ENCODE measurements at places on chromosomes 7 and 10.
A peak's percentile ranks its signal among the peaks of the same experiment; 100 is the strongest.

GRCh38 chr7:28672397-28672797, 260.1 kb downstream of the CREB5 start:
- no peak for DNase-seq

DNA sequence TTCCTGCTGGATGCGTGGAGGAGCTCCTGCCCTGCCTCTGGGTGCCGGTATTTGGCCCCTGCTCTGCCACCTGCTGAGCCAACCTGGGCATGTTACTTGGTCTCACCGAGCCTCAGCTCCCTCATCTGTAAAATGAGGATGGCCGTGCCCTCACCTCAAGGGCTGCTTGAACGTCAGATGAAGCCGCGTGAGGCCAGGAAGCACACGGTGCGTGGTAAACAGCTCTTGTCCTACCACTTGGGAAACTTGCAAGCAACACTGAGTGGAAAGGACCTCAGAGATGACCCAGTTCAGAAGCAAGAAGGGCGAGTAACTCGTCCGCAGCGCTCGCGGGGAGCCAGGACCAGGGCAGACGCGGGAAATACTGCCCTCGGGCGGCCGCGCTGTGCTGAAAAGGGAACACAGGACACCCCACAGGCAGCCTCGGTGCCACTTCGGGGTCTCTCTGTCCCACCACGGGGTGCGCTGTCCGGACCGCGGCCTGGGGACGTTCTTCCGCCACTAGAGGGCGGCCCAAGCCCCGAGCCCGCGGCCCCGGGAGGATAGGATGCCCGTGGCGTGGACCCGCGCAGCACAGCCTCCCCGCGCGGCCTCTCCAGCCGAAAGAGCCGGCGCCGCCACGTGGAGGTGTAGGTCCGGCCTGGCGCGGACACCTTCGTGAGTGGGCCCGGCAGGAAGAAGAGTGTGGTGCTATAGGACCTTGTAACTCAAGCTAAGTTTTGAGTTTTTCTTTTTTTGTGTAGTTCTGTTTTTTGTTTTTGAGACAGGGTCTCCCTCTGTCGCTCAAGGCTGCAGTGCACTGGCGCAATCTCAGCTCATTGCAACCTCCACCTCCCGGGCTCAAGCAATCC, 94.1 kb downstream of the PRKAG2 start:
- DNase-seq, result peak; percentile 80

GRCh38 chr10:22500656-22501340, 155.5 kb downstream of the SPAG6 start:
- DNase-seq, result no peak

DNA sequence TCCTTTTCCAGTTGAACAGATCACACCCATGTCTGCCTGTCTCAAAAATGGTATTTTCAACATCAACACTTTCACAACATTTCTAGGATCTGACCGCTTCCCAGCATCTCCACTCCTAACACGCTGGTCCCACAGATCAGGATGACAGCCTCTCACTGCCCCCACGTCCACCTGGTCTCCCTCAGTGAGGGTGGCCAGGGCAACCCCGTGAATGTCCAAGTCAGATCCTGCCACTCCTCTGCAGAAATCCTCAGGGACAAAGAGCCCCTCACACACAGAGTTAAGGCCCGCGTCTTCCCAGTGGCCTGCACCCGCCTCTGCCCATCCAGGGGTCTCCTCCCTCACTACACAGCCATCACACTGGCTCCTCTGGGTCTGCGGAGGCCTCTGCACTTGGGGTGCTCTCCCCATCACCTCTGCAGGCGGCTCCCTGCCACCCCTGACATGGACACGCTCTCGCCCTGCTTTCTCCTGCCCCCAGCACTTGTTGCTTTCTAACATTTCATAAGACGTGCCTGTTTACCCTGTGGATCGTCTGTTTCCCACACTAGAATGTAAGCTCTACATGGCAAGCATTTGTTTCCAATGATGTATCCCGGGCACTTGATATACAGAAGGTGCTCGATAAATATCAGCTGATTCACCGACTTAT, 20.0 kb downstream of the GNA12 start:
- DNase-seq, result no peak

- no peak for DNase-seq
These were observed 20.7 kb upstream of the RAPGEF5 start for GRCh38 chr7:22377703-22378102.

DNA sequence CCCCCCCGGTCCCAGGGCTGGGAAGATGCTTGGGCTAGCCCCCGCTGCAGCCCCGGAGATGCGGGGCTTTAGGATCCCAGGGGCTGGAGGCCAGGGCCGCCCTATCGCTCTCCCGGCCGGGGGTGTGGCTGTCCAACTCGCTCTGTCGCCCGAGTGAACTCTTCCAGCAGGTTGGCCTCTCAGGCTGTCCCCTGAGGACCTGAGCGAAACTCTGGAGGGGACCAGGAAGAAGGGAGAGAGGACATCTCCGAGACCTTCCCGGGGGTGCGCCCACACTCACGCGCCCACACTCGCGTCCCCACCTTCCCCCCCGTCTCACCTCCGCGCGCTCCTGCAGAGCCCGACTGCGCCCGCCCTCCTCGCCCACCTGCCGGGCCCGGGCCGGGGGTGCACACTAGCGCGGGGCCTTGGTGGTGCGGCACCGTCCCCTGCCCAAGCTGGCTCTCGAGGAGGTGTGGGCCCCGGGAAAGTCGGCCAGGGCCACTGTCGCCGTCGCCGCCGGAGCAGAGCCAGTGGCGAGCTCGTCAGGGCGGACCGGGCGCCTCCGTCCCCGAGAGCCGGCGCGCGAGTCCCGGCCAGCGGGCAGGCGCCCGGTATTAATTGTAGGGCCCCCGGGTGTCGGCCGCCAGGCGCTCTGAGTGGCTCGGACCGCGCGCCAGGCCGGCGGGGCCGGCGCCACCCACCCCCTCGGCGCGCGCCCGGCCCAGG, 101.7 kb upstream of the SVIL start:
- DNase-seq, result no peak

DNA sequence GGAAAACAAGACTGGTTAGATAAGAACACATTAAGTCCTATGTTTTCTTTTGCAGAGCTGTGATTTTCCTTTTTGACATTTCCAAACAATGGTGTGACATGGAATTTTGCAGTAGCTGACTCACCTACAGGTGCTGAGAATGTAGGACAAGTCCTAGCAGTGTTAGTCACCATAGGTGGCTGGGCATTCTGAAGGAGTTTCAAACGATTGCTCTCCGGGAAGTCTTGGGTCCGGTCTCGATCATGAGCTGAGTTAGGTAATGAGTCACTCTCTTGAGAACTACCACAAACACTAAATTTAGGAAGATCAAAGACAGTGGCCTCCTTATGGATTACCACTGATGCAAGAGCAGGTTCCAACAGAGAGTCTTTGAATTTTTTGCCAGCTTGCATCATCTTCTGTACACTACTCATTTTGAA, 3.6 kb downstream of the FIGNL1 start:
- DNase-seq, result peak; percentile 81

DNA sequence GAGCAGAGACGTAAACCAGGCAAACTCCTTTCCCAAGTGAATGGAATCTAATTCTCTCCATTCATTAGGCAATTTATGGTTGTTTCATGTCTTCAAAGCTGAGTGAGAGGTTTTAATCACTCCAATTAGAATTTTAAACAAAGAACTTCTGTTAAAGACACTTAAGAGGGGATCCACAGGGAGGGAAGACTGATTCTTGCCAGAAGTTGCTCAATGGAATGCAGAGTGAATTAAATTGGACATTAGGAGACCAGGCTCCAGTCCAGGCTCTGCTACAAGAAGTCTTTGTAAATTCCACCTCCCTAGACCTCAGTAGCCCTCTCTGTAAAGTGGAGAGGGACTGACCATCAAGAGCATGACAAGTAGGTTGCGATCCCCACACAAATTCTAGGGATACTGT, 130.7 kb upstream of the TMEM72 start:
- DNase-seq, result no peak

DNA sequence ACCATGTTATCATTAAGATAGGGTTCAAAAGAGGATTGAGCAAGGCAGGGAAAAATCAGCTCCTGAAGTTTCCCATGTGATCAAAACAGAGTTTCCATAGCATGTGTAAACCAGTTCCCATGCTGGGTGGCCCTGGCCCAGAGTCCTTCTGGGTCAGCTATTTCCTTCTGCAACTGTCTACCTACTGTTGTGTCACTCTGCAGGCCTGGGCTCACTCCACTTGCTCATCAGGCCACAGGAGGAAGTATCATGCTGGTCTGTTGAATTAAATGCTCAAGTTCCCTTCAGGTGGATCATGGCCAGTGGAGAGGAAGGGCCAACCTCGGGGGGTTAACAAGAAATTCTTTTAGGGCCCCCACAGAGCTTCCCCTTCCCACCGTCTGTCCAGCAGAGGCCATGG, 104.7 kb downstream of the GFRA1 start:
- no peak for DNase-seq

DNA sequence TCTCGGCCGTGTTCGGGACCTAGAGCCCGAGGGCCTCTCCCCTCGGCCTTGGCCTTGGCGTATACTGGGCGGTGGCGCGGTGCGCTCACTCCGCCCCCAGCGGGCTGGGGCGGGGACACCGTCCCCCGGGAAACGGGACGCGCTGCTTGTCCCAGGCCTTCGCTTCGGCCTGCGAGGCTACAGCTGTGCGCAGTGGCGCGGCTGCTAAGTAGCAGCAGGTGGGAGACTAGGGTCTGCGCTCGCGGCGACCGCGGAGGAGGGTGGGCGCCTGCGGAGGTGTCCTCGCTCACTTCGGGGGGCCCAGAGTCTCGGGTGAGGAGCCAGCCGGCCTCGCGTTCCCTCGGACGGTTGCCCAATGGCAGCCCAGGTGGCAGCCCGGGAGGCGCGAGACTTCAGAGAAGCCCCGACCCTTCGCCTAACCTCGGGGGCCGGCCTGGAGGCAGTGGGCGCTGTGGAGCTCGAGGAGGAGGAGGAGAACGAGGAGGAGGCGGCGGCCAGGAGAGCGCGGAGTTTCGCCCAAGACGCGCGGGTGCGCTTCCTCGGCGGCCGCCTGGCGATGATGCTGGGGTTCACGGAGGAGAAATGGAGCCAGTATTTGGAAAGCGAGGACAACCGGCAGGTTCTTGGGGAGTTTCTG, at the start of gene DNAH11:
Gene DNAH11, plus strand, starts transcription at position 149 of the 637 bp plus-strand sequence. Its CDS starts 207 bp downstream, at position 356.
- DNase-seq, result peak; percentile 22

DNA sequence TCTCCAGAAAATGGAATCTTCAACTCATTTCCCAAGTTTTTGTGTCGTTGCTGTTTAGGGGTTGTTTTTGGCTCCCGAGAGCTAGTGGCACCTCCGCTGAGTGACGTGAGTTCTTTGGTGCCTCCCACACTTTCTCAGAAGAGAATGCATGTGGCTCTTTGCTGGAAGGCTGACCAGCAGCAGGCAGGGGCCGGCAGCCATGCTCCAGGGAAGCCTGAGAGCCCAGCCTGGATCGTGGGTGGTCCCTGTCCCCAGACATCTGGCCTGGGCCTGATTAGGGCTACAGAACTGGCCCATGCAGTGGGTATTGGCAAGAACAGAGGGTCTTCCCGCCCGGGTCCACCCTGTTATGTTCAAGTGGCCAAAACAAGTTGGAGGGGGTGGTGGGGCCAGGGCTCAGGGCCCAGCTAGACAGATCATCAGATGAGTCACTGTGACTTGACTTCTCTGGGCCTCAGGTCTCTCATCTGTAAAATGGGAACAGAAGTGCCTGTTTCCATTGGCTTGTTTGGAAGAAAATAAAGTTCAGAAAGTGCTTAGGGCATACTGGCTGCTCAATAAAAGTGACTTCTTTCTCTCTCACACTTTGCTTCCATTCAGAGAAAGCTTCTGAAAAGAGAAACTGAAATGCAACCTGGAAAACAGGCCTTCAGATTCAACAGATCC, 83.1 kb downstream of the STRA8 start:
- DNase-seq, result no peak

- peak; percentile 43 for DNase-seq
These were observed 7.2 kb upstream of the ADAM22 start for GRCh38 chr7:87926581-87927461.
